Stimulated activated CD4-positive, alpha-beta T cell treated with anti-CD3 and anti-CD28 coated beads, Interleukin-15, amount 100 ng/mL, for 1 hour (primary cell): ENCODE measurements at places on chromosomes 3 and 15.

DNA sequence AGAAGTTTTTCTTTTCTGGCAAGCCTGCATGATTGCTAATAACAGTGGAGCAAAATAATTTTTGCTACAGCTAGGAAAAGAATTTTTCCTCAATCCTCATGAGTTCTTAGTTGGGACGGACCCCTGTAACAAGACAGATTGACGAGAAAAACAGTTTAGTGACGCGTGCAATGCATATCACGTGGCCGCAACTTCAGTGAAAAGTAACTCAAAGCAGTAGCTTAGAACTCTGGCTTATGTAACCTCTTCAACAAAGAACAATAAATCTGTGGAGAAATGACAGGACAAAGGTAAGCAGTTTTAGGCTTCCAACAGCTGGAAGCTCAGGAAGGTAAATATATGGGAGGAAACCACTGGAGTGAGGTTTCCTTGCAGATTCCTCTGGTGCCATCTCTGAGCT is 19.7 kb downstream of the FAM107A start:
- DNase-seq = no peak

DNA sequence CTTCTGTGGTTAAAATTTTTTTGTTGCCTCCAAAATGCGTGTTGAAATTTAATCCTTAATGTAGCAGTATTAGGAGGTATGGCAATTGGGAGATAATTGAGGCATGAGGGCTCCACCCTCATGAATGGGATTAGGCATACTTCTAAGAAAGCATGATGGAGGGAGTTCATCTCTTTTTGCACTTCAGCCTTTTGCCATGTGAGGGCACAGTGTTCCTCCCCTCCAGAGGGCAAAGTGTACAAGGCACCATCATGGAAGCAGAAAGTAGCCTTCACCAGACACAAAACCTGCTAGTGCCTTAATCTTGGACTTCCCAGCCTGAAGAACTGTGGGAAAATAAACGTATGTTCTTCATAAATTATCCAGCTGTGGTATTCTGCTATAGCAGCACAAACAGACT is 429.5 kb downstream of the ZIC1 start:
- no peak for DNase-seq

GRCh38 chr3:4306091-4306490 is 2.9 kb downstream of the SETMAR start:
- no peak for DNase-seq

- DNase-seq = peak; percentile 18
Observed at GRCh38 chr3:172550347-172550943, 27.2 kb upstream of the TNFSF10 start.

- no peak for DNase-seq
Observed at GRCh38 chr3:62169906-62170660, 203.3 kb downstream of the FEZF2 start.

DNA sequence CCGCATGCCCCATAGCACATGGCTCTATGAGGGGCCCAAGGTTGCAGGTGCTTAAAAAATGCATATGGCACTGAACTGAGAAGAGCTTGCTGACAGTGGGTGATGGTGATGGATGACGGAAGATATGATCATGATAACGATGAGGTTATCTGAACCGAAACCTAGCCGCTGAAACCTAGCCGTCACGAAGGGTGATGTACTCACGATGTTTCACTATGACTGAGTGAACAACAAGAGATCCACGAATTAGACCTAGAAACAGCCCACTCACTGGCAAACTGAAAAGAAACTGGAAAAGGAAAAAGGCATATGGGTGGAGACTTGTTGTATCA is 57.6 kb upstream of the BCL6 start:
- DNase-seq = peak; percentile 27

GRCh38 chr3:141360888-141361598 is 7.3 kb upstream of the ZBTB38 start:
- DNase-seq = no peak

DNA sequence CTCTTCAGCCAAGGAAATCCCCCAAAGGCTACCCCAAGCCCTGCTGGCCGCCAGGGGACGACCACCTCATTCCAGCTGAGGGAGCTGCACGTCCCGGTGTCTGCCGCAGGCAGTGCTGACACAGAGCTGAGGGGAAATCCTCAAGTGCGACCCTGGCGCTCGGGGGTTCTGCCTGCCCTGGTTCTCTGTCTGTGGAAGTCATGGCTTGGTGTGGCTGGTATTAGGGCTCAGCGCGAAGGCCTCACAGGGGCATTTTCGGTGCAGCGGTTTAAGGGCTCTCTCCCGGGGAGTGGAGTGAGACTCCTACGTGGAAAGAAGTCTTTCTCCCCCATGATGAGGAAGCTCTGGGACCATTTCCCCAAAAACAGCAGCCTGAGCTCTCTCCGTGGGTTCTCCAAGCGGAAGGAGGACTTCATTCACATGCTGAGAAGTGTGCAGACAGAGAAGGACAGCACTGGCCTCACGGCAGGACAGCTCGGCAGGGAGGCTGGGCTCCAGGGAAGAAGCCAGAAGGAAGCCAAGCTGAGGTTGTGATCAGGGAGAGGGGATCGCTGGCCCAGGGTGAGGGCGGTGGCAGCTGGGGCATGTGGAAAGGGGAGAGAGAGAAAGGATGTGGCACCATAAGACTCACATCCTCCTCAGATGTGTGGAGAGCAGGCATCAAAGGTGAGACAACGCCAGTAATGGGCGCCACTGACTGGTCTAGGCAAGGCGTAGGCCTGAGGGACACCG is 48.6 kb downstream of the KLF15 start:
- no peak for DNase-seq

GRCh38 chr3:34256021-34256420 is 457.6 kb downstream of the PDCD6IP start:
- no peak for DNase-seq

DNA sequence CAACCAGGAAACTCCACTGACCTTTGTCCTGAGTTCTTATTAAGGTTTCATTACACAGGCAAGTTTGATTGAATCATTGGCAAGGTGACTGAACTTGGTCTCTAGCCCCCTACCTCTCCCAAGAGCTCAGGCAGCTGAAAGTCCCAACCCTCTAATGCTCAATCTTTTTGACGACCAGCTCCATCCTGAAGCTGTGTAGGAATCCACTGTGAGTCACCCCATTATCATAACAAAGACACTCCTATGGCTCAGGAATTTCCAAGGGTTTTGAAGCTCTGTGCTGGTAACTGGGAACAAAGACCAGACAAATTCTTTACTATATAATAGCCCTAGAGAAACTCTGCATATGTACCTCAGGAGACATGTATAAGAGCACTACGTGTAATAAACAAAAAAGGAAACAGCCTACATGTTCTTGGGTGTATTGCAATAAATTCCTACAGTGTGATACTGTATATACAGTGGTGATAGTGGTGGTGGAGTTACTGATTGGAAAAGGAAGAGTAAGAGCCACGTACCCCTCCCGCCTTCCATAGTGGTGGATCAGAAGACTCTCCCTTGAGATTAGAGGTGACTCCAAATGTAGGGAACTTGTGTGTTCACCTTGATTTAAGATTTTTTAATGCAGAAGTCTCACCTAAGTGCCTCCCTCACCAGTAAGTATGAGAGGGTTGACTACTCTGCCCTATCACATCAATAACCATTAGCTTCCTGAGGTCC is 116.6 kb downstream of the ST8SIA2 start:
- DNase-seq = no peak

GRCh38 chr3:138879541-138880380 is 45.0 kb upstream of the PIK3CB start:
- no peak for DNase-seq

- no peak for DNase-seq
Observed at GRCh38 chr3:108823227-108823626, 641 bp downstream of the TRAT1 start.
